ENCODE measurements at places on chromosomes 12 and 14.
A peak's percentile ranks its signal among the peaks of the same experiment; 100 is the strongest.

DNA sequence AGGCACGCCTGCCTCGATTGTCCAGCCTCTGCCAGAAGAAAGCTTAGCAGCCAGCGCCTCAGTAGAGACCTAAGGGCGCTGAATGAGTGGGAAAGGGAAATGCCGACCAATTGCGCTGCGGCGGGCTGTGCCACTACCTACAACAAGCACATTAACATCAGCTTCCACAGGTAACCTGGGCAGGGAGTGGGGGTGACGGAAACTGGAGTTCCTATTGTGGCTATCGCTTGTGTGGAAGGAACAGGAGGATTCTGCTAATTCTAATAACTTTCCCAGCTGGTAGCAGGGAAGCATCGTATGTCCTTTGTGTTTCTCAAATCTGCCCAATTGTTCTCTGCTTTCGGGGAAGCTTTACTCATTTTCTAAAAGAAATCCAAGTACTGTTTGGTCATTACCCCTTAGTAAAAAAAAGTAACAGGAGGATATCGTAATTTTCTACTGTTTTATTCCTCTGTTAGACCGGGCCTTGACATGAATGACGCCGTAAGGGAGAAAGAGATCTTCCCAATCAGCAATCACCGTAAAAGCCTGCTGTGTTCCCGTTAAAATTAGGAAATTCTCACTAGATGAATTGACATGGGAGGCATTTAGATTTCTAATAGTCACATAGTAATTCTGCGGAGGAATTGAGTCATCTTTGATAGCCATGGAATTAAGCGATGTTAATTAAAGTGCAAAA is 449 bp downstream of the THAP2 start:
- no peak for DNase-seq

DNA sequence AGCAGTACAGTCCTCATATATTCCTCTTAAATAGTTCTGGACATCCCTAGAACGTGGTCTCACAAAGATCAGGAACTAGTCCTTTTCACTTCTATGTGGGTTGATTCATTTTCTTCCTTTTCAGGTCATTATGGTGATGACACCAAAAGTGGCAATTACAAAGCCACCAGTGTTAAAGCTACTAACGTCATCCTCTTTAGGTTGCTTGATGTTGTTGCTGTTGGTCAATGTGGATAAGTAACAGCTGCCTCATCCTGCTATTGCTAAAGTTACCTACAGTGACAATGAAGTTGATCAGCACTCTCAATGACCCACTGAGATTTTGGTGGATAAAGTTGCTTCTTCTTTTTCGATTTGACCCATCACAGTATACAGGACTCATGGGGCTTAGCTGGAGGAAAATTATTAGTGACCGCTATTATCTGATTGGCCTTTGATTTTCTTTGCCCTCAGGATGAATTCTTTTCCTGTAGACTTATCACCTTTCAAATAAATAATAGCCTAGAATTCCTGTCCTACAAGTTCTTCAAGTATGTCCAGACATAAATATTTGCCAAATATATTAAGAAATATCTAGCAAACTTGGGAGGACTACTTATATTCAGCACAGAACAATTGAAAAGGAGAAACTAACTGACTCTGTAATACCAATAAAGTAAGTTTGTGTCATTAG is 54.0 kb upstream of the ATP2B1 start:
- no peak for DNase-seq

DNA sequence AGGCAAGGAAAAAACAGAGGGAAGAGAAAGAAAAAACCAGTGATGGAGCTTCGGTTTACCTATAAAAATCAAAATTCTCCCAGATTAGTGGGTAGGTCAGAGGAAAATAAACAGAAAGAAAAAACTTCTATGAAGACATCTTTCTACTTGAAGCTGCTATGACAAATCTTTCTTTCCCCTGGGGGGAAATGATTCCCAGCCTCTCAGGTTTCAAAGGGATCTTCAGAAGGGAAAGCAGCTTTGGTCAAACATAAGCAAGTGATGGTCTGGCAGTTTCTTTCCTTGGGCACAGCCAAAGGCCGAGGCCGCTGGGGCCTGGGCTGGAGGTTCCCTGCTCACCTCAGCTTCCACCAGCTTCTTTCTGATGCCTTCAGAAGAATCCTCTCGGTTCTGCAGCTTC is 104.5 kb downstream of the PRKAB1 start:
- DNase-seq: no peak

GRCh38 chr12:51200806-51201205 is 17.1 kb downstream of the POU6F1 start:
- no peak for DNase-seq

DNA sequence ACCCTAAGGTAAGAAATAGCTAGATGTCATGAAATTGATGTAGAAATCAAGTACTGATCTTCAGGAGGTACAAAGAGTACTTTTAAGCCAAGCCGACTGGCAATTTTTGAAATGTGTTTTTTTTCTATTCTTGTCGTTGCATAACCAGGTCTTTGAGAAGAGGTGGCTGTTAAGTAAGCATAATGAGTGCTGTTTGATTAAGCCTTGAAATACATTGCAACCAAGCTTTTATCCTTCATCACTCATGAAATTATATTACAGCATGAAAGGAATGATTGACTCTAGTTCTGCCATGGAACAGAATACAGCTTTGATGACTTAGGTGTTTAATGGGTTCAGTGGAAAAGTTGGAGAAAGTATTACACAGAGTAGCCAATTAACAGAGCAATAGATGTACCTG is 1720.2 kb upstream of the SEL1L start:
- no peak for DNase-seq

DNA sequence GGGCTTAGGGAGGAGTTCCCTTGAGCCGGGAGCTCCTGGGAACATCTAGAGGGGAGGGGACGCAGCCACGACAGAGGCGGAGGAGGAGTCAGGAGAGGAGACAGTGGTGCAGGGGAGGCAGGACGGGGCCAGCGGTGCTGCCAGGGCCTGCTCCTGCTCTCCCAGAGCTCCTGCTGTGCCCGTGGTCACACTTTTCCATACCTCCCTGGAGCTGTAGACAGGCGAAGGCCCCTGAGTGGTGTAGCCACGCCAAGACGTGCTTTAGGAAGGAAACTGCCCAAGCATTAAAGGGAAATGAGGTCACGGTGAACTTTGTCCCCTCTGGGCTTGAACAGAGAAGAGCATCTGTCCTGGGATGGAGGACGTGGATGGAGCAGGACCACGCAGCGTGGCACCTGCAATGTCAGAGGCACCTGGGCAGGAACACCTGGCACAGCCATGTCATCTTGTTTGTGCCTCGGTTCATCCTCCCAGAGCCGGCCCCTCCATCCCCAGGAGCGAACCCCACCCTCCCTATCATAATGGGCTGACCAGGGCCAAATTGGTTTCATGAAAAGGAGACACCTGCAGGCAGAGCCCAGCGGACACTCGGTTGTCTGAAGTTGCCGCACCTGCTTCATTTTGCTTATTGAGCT is 239.5 kb upstream of the SFSWAP start:
- DNase-seq: peak; percentile 32

GRCh38 chr12:109369831-109370230 is 22.1 kb downstream of the MYO1H start:
- DNase-seq: no peak

DNA sequence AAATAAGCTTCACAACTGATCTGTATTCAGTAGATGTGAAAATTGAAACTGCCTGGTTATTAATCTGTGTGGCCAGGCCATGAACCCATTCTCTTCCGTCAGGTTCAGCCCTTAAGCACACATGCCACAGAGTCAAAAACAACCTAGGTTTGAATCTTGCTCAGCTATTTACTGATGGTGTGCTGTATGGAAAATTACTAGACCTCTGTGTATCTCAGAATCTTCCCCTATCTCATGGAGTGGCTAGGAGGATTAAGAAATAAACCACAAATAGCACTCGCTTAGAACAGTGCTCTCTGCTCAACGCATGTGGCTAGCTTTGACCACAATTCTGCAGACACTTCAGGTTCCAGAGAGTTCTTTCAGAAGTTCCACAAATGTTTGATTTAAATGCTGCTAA is 240.7 kb upstream of the PLEKHG7 start:
- no peak for DNase-seq

DNA sequence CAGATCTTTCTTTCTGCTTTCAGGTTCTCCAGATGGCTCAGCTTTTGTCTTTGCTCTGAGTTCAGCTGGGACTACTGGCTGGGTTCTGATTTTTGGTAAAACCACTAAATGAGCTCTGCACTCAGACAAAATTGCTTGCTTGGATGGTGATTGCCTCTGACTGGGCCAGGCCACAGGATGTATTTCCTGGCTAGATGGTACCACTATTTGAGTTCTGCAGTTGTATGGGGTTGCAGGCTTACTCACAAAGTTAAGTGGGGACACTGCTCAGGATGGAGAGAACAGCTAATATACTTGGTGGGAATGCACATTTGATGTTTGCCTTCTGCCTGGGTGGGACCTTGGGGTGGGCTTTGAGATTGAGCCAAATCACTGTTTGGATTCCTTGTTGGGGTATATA is 14.0 kb upstream of the OR4Q3 start:
- no peak for DNase-seq

- no peak for DNase-seq
These were observed 9.3 kb downstream of the PEBP1 start for GRCh38 chr12:118145113-118145797.

GRCh38 chr12:131418121-131418520 is 292.8 kb upstream of the SFSWAP start:
- DNase-seq: no peak

- no peak for DNase-seq
These were observed 30.7 kb downstream of the MAGOHB start for GRCh38 chr12:10582704-10583103.

GRCh38 chr12:27180906-27181505 is 63.1 kb upstream of the STK38L start:
- DNase-seq: no peak

DNA sequence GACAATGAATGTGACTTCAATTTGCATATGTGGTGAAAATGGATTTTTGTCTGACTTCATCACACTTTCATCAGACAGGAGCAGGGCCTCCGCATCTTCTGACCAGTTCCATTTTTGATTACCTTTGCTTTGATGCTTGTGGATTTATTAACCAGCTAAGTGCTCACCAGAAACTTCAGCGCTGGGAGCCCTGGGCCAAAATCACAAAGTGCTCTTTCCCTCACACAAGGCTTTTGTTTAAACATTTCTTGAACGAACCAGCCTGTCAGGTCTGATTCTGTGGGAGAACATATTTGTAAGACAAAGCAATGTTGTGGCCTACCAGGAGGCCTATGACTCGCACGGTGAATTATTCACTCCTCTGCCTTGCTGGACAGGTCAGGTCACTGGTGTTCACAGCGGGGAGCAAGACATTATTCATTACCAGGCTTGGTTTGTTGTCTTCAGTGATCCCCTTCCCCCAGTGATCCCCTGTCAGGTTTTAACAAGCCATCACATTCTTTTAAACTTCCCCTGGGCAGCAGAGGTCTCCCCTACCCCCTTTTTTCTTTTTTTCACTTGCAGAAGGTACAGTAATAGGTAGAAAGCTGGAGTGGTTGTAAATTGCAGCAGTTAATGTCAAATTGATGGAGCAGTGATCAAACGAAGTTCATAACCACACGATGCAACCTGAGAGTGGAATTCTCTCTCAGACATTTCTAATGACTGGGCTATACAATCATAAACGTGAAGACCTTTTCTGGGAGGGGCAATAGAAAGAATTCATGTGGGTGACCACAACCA is 167.5 kb upstream of the PRICKLE1 start:
- peak; percentile 76 for DNase-seq

DNA sequence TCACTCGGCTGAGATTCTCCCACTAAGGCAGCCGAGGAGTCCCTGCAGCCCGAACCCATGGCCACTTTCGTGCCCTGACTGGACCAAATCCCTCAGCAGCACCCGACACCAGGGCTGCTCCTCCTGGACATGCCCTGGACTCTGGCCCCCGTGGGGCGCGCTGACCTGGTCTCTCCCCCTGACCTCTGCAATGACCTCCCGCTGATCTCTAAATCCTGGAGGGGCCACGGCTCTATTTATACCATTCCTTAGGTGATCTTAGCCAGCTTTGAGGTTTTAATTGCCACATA is 148.4 kb downstream of the PIWIL1 start:
- DNase-seq: no peak

- no peak for DNase-seq
These were observed 259.6 kb upstream of the TMTC1 start for GRCh38 chr12:30043151-30043847.

- DNase-seq: no peak
These were observed 96.6 kb downstream of the CFAP54 start for GRCh38 chr12:96585977-96586376.

- no peak for DNase-seq
These were observed 16.7 kb downstream of the ALDH1L2 start for GRCh38 chr12:105067511-105068031.

- no peak for DNase-seq
These were observed 25.2 kb downstream of the SLC24A4 start for GRCh38 chr14:92348154-92348553.

GRCh38 chr14:61524211-61524806 is 171.0 kb upstream of the HIF1A start:
- no peak for DNase-seq

GRCh38 chr12:51921017-51921725 is 13.9 kb downstream of the ACVRL1 start:
- DNase-seq: peak; percentile 67

DNA sequence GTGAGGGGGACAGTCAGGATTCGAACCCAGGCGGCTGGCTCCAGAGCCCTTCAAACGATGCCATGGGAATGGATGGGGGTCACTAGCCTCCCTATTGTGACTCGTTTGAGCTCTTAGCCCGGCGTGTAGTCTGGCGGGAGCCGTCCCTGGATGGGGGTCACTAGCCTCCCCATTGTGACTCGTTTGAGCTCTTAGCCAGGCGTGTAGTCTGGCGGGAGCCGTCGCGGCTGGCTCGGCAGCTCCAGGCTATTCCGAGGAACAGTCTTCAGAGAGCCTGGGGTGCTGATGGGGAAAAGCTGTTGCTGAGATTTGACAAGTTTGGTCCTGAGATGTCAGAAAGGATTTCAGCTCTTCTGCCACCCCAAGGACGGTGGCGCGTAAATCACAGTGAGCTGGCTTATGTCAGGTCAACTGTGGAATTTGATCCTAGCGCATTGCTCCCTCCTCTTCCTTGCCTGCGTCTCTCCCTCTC is 58.3 kb downstream of the CALM1 start:
- DNase-seq: peak; percentile 55

- no peak for DNase-seq
These were observed 122.5 kb downstream of the SNAPC1 start for GRCh38 chr14:61884711-61885110.

DNA sequence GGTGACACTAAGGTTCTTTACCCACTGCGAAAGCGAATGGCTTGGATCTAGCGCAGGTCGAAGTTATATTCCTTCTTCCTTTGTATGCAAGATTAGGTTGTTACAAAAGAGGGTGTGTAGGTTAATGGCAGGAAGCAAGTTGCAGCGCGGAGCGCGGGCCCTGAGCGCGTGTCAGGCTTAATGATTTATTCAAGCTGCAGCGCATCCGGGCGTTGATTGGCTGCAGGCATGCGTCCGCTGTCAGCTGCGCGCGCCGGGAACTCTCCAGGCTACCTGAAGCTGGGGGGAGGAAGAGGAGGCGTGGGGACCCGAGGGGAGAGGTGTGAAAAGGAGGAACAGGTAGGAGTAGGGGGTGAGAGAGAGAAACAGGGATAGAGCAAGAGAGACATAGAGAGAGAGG is 7.4 kb downstream of the ASCL1 start:
- peak; percentile 80 for DNase-seq

All from neural progenitor cell (in vitro differentiated cells).